ENCODE measurements at places on chromosomes 7 and 10. TPM values are rescaled to one million over a fixed set of nuclear protein-coding genes. Genes with fewer than 3 reads are reported as not detected.

Gene PAPSS2
- 102 TPM for total RNA-seq

Gene CALHM3
- total RNA-seq, result not detected

DNA sequence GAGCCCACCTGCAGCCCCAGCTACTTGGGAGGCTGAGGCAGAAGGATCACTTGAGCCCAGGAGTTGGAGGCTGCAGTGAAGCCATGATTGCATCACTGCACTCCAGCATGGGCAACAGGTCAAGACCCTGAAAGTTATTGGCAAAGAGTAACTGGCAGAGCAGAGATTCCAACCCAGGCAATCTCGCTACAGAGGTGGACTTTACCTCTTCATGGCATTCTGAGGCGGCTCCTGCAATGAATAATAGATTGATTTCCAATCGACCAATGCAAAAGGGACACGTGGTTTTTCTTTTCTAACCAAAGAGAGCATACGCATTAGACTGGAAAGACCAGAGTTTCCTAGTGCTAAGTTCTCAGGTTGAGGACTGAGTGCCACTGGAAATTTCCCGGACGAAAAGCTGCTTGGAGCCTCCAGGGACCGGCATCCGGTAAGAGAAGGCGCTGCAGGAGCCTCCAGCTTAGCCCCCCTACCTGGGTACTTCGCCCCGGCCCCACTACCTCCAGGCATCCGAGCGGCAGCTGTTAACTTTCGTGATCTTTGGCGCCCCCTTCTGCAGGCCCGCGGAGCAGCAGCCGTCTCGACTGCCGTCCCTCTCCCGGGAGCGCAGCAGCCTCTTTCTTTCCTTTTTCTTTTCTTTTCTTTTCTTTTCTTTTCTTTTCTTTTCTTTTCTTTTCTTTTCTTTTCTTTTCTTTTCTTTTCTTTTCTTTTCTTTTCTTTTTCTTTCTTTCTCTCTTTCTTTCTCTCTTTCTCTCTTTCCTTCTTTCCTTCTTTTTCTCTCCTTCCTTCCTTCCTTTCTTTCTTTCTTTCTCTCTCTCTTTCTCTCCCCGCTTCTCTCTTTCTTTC lies 4.1 kb downstream of the MBLAC1 start:
- DNase-seq, result peak; percentile 22

DNA sequence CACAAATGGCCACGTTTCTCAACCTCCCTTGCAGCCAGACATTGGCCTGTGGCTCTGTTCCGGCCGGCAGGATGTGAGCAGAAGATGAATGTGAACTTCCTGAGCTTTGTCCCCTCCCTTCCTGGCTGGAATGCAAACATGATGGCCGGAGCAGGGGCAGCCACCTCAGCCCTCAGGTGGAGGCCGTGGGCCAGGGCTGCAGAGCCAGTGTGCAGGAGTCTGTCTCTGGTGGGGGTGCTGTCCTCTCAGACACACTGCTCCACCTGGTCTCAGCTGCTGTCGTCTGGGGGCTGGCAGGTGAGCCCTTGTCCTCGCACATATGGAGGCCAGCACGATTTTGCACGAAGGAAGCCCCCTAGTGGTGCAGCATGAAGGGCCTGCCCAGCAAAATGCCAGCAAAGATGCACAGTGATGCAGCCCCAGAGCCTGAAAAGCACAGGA lies 25.3 kb upstream of the PWWP2B start:
- no peak for DNase-seq
